ENCODE measurements at places on chromosomes 4 and X. TPM values are rescaled to one million over a fixed set of nuclear protein-coding genes. Genes with fewer than 3 reads are reported as not detected.

The ZNF732 gene
- 0.53 TPM for total RNA-seq

The DRP2 gene
- 2.3 TPM for total RNA-seq

The FRMD7 gene
- not detected for total RNA-seq

The GJB1 gene
- total RNA-seq: not detected

The PF4V1 gene
- 1.6 TPM for total RNA-seq

The ATP2B3 gene
- total RNA-seq: not detected

The KCNIP4 gene
- total RNA-seq: not detected

The RS1 gene
- total RNA-seq: not detected

The TXK gene
- total RNA-seq: 0.86 TPM

The NXF2B gene
- total RNA-seq: not detected

The TMSB15C gene
- total RNA-seq: 3.2 TPM

The WFS1 gene
- total RNA-seq: 41.2 TPM

The H2BW2 gene
- not detected for total RNA-seq

The CEP135 gene
- 0.86 TPM for total RNA-seq

The DEFB131A gene
- not detected for total RNA-seq

The PRKX gene
- 17.5 TPM for total RNA-seq

The ERAS gene
- total RNA-seq: not detected

The PAGE5 gene
- total RNA-seq: not detected

The CSTF2 gene
- 23.9 TPM for total RNA-seq

The GSX2 gene
- not detected for total RNA-seq

The GAGE13 gene
- not detected for total RNA-seq

The BST1 gene
- 4.9 TPM for total RNA-seq

The OPRPN gene
- not detected for total RNA-seq

The ADH1C gene
- not detected for total RNA-seq

The TEX13D gene
- total RNA-seq: not detected

The EGF gene
- 1.9 TPM for total RNA-seq

The CFI gene
- total RNA-seq: 20.2 TPM

The GUCY1B1 gene
- total RNA-seq: 3.7 TPM

The WWC2 gene
- total RNA-seq: 19.0 TPM

The TMSB15A gene
- 7.5 TPM for total RNA-seq

The SPANXC gene
- not detected for total RNA-seq

The PHOX2B gene
- not detected for total RNA-seq

The PAGE1 gene
- not detected for total RNA-seq

The DMRTC1B gene
- total RNA-seq: not detected

The VCX gene
- not detected for total RNA-seq

The SHISA3 gene
- 2.6 TPM for total RNA-seq

The SPANXN3 gene
- total RNA-seq: not detected

The PABPC1L2B gene
- not detected for total RNA-seq

The ZDHHC9 gene
- 23.9 TPM for total RNA-seq

The ANXA10 gene
- 2.9 TPM for total RNA-seq

The ITGB1BP2 gene
- 1.2 TPM for total RNA-seq

The KLHL4 gene
- total RNA-seq: 3.4 TPM

The SPACA5 gene
- not detected for total RNA-seq

The TCEAL8 gene
- total RNA-seq: 82.2 TPM

The HS6ST2 gene
- not detected for total RNA-seq

The P2RY4 gene
- total RNA-seq: not detected

The RASSF6 gene
- total RNA-seq: 0.18 TPM

The TEX11 gene
- not detected for total RNA-seq

The STPG2 gene
- total RNA-seq: not detected

The ALB gene
- not detected for total RNA-seq

The EDA2R gene
- 16.1 TPM for total RNA-seq
